G401 (cell line): ENCODE measurements at places on chromosomes 4 and X.

DNA sequence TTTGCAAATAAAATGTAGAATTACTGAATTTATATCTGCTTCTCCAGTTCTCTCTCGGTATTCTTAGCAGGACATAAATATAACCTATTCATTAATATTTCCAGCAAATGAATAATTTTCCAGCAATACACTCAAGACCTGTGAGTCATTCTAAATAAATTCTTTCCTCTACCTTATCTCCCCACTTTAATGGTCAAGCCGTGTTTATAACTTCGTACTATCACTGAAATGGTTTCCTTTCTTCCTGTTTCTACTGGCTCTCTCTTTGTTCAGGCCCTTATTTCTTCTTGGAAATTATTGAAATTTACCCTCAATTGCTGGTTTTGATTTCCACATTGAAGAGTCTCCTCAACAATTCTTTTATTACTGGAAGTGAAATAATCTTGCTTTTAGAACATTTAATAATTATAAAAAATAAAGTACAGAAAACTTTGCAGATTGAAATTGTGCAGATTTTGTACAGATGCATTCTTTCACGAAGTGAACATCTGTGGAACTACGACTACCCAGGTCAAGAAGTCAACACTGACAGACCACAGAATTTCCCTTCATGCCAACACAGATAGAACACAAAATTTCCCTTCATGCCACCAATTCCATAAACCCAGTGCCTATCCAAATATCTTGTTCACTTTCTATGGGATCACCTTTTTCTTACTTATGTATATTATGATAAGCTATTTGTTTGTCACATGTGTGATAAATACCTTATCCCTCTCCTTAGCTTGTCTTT is 205.7 kb downstream of the FAT4 start:
- DNase-seq = no peak

- no peak for DNase-seq
Measured at GRCh38 chr4:7744142-7744804, 195.4 kb downstream of the AFAP1 start.

- DNase-seq = peak; percentile 49
Measured at GRCh38 chr4:176123710-176124407, 58.2 kb downstream of the WDR17 start.

DNA sequence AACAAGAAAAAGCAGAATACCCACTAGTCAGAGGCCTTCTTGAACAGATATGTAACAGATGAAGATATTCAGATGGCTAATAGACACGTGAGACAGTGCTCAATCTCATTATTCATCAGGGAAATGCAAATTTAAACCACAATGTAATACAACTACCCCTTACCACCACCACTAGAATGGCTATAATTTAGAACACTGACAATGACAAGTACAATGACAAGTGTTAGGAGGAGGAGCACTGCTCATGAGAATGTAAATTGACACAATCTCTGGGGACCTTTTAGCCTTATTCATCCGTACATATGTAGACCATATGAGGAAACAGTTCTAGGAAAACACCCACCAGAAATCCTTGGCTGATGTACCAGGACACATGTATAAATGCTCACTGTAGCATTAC is 13.1 kb downstream of the ZNF81 start:
- no peak for DNase-seq

DNA sequence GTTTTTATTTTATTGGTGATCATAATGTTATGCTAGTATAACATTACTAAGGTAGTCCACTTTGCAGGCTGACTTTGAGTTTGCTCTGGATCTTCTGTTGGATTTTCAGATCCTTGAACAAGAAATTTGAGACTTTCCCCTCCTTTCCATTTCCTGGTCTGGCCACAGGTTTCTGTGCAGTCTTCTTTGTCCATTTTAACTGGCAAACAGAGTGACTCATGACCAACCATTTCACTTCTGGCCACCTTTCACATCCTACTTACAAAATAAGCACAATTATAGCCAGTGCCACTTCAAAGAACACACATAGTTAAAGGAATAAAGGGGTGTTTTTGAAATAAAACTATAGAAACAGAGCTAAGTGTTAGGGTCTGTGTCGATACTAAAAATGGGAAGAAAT is 8.4 kb downstream of the ANK2 start:
- DNase-seq = no peak

DNA sequence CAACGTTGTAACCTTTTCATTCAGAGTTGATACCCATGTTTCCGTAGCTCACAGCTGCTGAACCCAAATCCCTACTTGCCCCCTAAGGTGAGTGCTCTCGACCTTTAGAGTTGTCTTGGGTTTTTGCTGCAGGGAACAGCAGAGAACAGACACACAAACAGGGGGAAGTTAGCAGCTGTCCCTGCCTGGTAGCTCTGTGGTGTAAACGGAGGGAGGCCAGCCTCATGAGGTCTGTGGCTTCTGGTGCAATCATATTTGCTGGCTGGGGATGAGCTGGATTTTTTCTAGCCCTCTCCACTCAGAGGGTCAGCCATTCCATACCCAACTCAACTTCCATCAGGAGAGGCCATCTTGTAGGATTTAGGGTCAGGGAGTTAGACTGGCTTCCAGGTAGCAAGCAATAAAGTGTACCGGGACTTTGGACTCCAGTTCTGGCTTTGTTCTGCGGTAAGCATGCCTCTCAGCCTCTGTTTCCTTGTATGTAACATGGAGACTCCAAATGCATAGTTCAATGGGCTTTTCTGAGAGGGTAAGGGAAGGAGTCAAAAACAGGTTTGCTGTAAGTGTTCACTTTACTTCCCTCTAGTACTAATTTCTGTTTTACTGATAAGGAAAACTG is 218.9 kb downstream of the MID1IP1 start:
- no peak for DNase-seq

DNA sequence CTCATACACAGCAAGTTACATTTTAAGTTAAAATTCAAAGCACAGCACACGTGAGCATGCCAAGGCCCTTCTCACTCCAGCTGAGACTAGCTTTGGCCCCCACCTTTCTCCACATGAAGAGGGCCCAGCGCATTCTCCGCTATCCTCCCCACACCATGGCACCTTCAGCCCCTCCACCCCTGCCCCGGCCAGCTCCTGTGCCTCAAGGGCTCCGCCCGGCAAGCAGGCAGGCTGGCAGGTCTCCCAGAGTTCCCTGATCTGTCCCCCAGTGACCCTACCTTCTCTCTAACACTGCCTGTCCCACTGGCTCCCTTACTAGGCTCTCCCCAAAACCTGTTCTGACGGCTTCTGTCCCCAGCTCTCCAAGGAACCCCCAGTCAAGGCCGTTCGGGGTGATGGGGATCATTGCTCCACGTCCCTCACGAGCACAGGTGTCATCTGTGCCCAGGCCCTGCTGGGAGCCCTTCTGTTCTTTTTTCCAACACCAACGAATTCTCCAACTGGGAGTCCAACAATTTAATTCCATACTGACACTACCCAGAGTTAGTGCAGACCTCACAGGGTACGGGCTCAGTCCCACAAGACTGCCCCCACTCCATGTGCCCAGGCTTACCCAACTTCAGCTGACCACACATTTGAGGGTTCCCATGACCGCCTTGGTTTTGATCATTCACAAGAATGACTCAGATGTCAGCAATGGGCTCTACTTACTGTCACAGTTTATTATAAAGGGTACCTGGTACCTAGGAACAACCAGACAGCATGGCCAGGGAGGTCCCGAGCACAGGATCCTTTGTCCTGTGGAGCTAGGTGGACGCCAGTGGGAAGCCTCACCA is 4.2 kb downstream of the LETM1 start:
- peak; percentile 81 for DNase-seq

- DNase-seq = peak; percentile 11
Measured at GRCh38 chrX:31872007-31872406, 800.2 kb upstream of the FTHL17 start.

DNA sequence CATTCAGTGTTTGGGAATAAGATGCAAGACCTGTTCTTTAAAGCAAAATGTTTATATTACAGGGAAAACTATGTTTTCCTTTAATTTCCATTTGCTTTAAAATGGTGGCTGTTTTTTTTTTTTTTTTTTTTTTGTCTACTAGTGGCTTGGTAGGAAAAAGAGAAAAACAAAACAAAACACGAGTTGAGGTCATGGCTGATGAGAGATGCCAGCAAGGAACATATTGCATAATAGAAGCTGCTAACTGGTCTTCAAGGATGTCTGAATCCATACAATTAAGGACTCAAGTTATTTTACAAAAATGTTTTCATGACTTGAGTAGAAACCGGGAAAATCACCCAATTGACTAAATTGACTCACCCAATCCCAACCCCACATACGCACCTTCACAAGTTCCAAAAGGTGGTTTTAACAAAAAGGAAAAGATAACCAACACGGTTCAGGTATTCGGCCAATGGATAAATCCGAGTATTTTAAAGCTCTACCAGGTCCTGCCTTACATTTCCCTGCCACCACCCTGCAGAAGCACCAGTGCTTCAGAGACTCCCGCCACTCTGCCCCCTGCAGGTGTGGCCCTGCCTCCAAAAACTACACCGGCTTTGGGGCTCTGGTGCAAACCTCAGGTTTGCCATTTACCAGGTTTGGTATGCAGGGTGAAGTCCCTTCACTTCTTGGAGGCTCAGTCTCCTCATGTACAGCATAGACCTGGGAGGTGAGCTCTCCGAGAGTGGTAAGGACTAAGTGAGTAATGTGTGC is 27.1 kb downstream of the PIR start:
- no peak for DNase-seq

GRCh38 chrX:150849996-150850720 is 48.3 kb downstream of the CD99L2 start:
- DNase-seq = no peak

GRCh38 chr4:107900508-107900907 is 30.8 kb upstream of the CYP2U1 start:
- no peak for DNase-seq

- peak; percentile 58 for DNase-seq
Measured at GRCh38 chrX:109485470-109486340, 3.8 kb upstream of the GUCY2F start.

GRCh38 chrX:125810856-125811255 is 355.2 kb downstream of the DCAF12L2 start:
- no peak for DNase-seq

- no peak for DNase-seq
Measured at GRCh38 chr4:150862829-150863228, 152.3 kb downstream of the LRBA start.

DNA sequence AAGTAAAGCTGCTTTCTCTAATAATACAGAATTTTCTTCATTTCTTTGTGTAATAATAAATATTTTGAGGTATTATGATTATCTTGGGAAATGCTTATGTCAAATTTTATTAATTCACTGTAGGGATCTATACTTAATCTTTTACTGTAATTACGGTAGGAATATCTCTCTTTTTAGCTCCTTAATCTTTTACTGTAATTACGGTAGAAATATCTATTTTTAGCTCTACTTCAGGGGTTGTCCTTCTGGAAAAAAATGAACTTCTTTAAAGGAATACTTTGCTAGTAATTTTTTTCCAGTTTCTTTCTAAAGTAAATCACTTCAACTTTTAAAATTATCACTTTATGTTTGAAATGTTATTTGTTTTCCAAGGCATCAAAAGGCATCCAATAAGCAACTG is 2229.4 kb upstream of the AGA start:
- no peak for DNase-seq

DNA sequence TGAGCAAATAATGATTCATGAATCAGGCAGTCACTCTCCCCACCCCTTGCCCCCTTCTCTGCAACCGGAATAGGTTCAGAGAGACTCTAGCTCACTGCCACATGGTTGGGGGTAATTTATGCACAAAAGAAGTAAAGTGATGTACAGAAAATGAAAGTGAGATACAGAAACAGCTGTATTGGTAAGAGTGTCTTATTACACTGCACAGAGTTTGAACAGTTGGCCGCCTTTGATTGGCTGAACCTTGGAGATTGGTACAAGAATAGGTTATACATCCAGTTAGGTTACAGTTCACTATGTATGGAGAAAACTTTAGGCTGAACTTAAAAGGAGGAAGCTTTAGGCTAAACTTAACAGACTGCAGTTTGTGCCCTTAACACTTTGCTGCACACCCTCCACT is 34.6 kb upstream of the DIAPH2 start:
- no peak for DNase-seq

DNA sequence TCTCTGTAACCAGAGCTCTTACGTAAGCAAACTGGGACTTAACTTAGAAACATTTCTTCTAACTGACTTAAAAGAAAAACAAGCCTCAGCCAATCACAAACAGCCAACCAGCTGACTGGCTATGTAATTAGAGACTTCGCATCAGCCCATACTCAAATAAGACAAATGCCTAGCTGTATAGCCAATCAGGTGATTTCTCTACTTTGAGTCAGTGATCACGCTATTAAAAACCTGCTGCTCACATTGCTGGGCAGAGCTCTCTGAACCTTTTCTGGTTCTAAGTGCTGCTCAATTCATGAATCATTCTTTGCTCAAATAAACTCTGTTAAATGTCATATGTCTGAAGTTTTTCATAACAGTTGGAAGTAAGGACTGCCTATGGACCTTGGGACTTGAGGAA is 9.9 kb upstream of the SMIM10L2A start:
- DNase-seq = no peak

GRCh38 chr4:11287055-11287454 is 141.6 kb downstream of the HS3ST1 start:
- no peak for DNase-seq

GRCh38 chr4:184000457-184001396 is 95.6 kb downstream of the STOX2 start:
- DNase-seq = peak; percentile 84

GRCh38 chr4:170497689-170498088 is 407.9 kb upstream of the AADAT start:
- no peak for DNase-seq
